ENCODE measurements at places on chromosomes 3 and 15. TPM values are rescaled to one million over a fixed set of nuclear protein-coding genes. Genes with fewer than 3 reads are reported as not detected.

The C3orf22 gene
- total RNA-seq = not detected

The CAMK2N2 gene
- total RNA-seq = not detected

The RAB5A gene
- total RNA-seq = 58.9 TPM

The WDR93 gene
- not detected for total RNA-seq

The TRANK1 gene
- total RNA-seq = 107 TPM

The MORC1 gene
- 0.12 TPM for total RNA-seq

The LRTM1 gene
- not detected for total RNA-seq

The TMEM108 gene
- total RNA-seq = not detected

GRCh38 chr3:5426094-5426883 lies 238.8 kb downstream of the EDEM1 start:
- H3K36me3 ChIP-seq = no peaks in the 10 kb centered on the region
- peak; percentile 22 for DNase-seq
- no peak overlapping the region for H3K27ac ChIP-seq
- H3K27me3 ChIP-seq = no peaks in the 10 kb centered on the region
- H3K4me1 ChIP-seq = no peaks in the 10 kb centered on the region
- no peak overlapping the region for H3K4me3 ChIP-seq

GRCh38 chr15:61337541-61337940 lies 108.4 kb upstream of the RORA start:
- H3K27me3 ChIP-seq = peaks cover 5% of the 10 kb centered on the region
- H3K4me3 ChIP-seq = no peak overlapping the region
- no peak overlapping the region for H3K27ac ChIP-seq
- no peaks in the 10 kb centered on the region for H3K4me1 ChIP-seq
- DNase-seq = no peak

- H3K36me3 ChIP-seq = no peaks in the 10 kb centered on the region
- H3K27me3 ChIP-seq = no peaks in the 10 kb centered on the region
- DNase-seq = no peak
- no peak overlapping the region for H3K27ac ChIP-seq
Measured at GRCh38 chr3:61618871-61619270, 57.5 kb downstream of the PTPRG start.

- no peak overlapping the region for H3K27ac ChIP-seq
- H3K27me3 ChIP-seq = no peaks in the 10 kb centered on the region
Measured at GRCh38 chr3:118688396-118688884, 346.2 kb downstream of the IGSF11 start.

- no peak for DNase-seq
- H3K4me3 ChIP-seq = no peak overlapping the region
- H3K4me1 ChIP-seq = no peaks in the 10 kb centered on the region
- H3K27ac ChIP-seq = no peak overlapping the region
- no peaks in the 10 kb centered on the region for H3K36me3 ChIP-seq
- H3K27me3 ChIP-seq = no peaks in the 10 kb centered on the region
Measured at GRCh38 chr3:52080830-52081719, 24.7 kb upstream of the DUSP7 start.

GRCh38 chr15:87340370-87340769 lies 916.2 kb downstream of the NTRK3 start:
- no peak overlapping the region for H3K27ac ChIP-seq
- DNase-seq = no peak
- no peaks in the 10 kb centered on the region for H3K27me3 ChIP-seq
- H3K4me3 ChIP-seq = no peak overlapping the region
- H3K36me3 ChIP-seq = no peaks in the 10 kb centered on the region

DNA sequence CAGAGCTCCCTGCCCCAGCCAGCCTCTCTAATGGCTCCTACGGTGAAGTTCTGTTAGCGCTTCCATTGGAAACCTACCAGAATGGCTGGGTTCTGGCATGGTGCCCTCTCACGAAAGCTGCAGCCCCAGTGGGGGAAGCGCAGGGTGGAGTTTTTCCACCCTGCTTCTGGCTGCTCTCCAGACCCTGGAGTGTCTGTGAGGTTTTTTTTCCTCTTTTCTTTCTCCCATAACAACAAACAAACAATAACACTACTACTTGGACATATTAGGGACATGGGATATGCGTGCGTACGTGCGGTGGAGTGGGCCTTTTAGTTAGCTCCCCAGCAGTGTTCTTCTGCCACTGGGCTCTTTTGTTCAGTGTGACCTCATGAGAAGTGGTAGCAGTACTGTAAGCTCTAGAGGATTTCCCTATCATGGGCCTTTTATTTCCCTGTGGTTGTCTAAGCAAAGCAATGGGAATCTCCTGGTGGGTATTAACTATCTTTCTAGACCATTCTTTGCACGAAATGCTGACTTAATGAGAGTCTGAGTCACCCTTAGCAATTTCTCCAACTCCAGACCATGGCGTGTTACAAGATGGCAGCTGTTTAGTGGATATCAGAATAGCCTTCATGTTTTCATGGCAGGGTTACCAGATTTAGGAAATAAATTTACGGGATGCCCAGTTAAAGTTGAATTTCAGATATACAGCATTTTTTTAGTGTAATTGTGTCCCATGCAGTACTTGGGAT lies 161.9 kb downstream of the FNDC3B start:
- H3K27ac ChIP-seq = no peak overlapping the region
- no peaks in the 10 kb centered on the region for H3K4me1 ChIP-seq
- no peak overlapping the region for H3K4me3 ChIP-seq
- H3K27me3 ChIP-seq = no peaks in the 10 kb centered on the region

DNA sequence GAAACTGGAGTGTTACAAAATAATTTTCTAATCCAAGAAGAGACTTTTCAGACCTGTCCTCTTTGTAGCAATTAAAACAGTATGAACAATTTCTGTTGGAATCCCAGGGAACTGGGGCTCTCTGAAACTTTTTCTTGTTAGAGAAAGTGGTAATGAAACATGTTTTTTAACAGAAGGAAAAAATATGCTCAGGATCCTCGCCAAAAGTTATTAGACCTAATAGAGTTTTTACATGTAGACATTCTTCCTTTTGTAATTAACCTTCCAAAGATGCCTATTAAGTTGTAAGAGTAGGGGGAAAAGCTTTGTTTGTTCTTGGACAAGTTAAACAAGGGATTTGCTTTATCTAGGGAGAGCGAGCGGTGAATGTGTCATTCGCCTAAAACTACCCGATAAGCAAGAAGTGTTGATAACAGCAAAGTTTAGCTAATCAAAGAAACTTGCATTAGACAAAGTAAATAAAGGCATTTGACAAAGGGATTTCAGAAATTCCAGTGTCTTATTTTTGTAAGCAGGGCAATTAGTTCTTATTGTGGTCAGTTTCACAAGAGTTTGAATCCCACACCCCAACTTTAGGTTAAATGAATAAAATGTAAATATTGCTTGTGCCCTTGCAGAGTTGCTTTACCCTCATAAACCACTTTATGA lies 2.3 kb downstream of the RARB start:
- no peaks in the 10 kb centered on the region for H3K4me1 ChIP-seq
- no peaks in the 10 kb centered on the region for H3K36me3 ChIP-seq
- peaks cover 8% of the 10 kb centered on the region for H3K27me3 ChIP-seq

GRCh38 chr3:135757421-135757820 lies 208.1 kb upstream of the PPP2R3A start:
- H3K4me1 ChIP-seq = no peaks in the 10 kb centered on the region
- no peaks in the 10 kb centered on the region for H3K27me3 ChIP-seq
- no peak overlapping the region for H3K27ac ChIP-seq
- no peak for DNase-seq

DNA sequence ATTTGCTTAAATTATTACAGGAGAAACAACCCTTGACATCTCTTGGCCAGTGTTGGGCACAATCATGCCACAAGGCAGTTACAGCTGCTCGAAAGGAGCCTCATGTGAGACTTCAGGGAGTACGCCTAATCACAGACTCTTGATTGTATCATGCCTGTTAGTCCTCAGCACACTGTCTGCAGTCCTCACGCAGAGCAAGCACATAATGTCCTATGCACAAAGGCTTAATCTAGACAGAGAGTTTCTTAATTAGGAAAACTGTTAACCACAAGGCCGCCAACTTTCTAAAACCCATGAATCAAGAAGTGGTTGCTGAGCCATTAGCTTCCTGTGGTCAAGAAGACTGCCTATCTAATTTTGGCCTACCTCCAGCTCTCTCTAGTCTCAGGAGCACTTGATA lies 172.0 kb downstream of the UNC13C start:
- H3K27ac ChIP-seq = no peak overlapping the region
- no peaks in the 10 kb centered on the region for H3K27me3 ChIP-seq
- no peaks in the 10 kb centered on the region for H3K36me3 ChIP-seq
- no peaks in the 10 kb centered on the region for H3K4me1 ChIP-seq

GRCh38 chr3:15385901-15386653 lies 41.3 kb downstream of the METTL6 start:
- H3K36me3 ChIP-seq = no peaks in the 10 kb centered on the region
- no peaks in the 10 kb centered on the region for H3K4me1 ChIP-seq
- no peak overlapping the region for H3K27ac ChIP-seq
- H3K27me3 ChIP-seq = no peaks in the 10 kb centered on the region
- no peak for DNase-seq

- H3K27ac ChIP-seq = peak overlapping the region; percentile 51
- no peak for DNase-seq
- H3K4me3 ChIP-seq = no peak overlapping the region
- H3K36me3 ChIP-seq = peaks cover 3% of the 10 kb centered on the region
- H3K27me3 ChIP-seq = no peaks in the 10 kb centered on the region
Measured at GRCh38 chr3:152381881-152382295, 113.2 kb downstream of the MBNL1 start.

GRCh38 chr3:143171141-143171980 lies 51.8 kb downstream of the CHST2 start:
- peaks cover 17% of the 10 kb centered on the region for H3K4me1 ChIP-seq
- DNase-seq = no peak
- H3K4me3 ChIP-seq = peak overlapping the region; percentile 24
- peak overlapping the region; percentile 61 for H3K27ac ChIP-seq

GRCh38 chr3:181823716-181824115 lies 112.0 kb downstream of the SOX2 start:
- no peaks in the 10 kb centered on the region for H3K36me3 ChIP-seq
- H3K27me3 ChIP-seq = no peaks in the 10 kb centered on the region
- DNase-seq = no peak
- H3K27ac ChIP-seq = no peak overlapping the region
- H3K4me1 ChIP-seq = no peaks in the 10 kb centered on the region

- DNase-seq = no peak
- peaks cover 14% of the 10 kb centered on the region for H3K4me1 ChIP-seq
- no peak overlapping the region for H3K27ac ChIP-seq
- no peak overlapping the region for H3K4me3 ChIP-seq
- H3K36me3 ChIP-seq = no peaks in the 10 kb centered on the region
- H3K27me3 ChIP-seq = no peaks in the 10 kb centered on the region
Measured at GRCh38 chr15:65578904-65579728, 31.8 kb downstream of the INTS14 start.

- no peaks in the 10 kb centered on the region for H3K36me3 ChIP-seq
- peaks cover 27% of the 10 kb centered on the region for H3K4me1 ChIP-seq
- H3K27me3 ChIP-seq = peaks cover 75% of the 10 kb centered on the region
- H3K27ac ChIP-seq = no peak overlapping the region
Measured at GRCh38 chr3:158105119-158105709, 1.0 kb downstream of the SHOX2 start.

DNA sequence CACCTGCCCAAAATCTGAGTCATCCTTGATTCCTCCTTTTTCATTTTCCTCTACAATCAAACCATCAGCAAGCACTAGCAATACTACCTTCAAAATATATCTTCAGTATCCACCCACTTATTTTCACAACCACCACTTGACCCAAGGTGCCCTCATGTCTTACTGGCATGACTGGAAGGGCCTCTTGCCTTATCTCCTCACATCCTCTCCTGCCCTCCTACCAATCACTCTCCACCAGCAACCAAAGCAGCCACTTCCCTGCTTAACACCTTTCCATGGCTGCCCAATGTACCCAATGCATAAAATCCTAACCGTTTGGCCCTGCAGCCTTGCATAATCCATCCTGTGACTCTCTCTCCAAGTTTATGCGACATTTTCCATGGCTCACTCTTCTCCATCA lies 76.0 kb downstream of the MTHFS start:
- no peaks in the 10 kb centered on the region for H3K36me3 ChIP-seq
- no peaks in the 10 kb centered on the region for H3K4me1 ChIP-seq
- H3K4me3 ChIP-seq = no peak overlapping the region
- DNase-seq = no peak
- no peak overlapping the region for H3K27ac ChIP-seq

- no peak overlapping the region for H3K27ac ChIP-seq
- no peaks in the 10 kb centered on the region for H3K4me1 ChIP-seq
- no peak for DNase-seq
- H3K27me3 ChIP-seq = no peaks in the 10 kb centered on the region
Measured at GRCh38 chr3:60383345-60383744, 867.9 kb downstream of the FHIT start.

DNA sequence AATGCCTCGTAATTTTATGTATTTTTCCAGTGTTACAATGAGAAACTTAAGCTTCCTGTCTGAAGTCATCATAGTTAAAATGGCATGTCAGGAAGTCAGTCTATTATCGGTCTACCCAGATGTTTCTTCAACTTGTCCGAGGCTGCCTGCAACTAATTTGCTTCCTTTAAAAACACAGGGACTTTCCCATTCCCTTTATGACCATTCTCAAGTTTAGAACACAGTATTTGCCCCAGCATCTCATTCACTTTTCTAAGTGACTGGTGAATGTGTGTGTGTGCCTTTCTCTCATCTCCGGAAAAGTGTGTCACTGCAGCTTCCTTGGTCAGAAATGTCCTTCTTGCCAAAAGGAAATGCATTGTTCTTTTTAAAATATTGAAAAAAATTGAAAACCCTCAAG lies 466.6 kb downstream of the RAP2B start:
- no peaks in the 10 kb centered on the region for H3K36me3 ChIP-seq
- no peak for DNase-seq
- peaks cover 26% of the 10 kb centered on the region for H3K4me1 ChIP-seq
- no peak overlapping the region for H3K27ac ChIP-seq
- H3K27me3 ChIP-seq = no peaks in the 10 kb centered on the region
- no peak overlapping the region for H3K4me3 ChIP-seq

DNA sequence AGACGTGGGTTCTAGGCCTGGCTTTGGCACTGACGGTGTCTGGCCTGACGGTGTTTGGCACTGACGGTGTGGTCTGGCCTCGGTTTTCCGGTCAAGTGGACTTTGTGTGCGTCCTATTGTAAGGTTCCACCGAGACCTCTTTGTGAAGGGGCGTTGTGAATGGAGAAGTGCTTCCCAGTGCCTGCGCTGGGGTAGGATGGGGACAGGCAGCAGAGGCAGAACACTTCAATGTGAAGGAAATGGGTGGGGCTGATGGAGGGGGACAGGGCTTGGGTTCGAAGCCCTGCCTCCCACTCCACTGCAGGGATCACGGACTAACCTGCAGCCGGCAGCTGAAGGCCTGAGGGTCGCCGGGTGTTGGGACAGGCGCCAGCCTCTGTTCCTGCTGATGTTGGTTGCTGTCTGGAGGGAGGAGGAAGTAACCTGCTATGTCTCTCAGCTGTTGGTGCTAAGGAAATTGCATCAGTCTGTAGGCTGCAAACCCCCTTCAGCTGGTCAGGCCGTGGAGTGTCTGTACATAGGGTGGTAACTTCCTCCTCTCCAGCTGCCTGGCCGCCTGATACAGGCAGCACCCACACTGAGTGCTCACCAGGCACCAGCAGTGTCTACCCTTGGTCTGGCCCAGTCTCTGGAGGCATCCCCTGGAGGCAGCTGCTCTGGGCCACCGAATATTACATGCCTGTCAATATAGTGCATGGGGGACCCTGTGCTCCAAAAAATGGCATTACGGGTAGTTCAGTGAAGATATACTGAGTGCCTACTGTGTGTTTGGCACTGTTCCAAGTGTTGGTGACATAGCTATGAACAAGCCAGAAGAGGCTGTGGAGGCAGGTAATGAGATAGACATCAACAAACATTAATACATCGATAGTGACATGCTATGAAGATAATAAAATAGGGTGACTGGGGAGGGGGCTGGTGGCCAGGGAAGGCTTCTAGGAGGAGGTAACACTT lies 1.1 kb downstream of the TM6SF1 start:
- peak; percentile 15 for DNase-seq
- no peaks in the 10 kb centered on the region for H3K36me3 ChIP-seq
- peaks cover 10% of the 10 kb centered on the region for H3K4me1 ChIP-seq
- no peak overlapping the region for H3K27ac ChIP-seq
- H3K4me3 ChIP-seq = peak overlapping the region; percentile 22
- H3K27me3 ChIP-seq = no peaks in the 10 kb centered on the region
